ENCODE measurements at places on chromosomes 1 and 21.

- no peak for DNase-seq
These were observed 6.3 kb upstream of the PRDM15 start for GRCh38 chr21:41885341-41886024.

DNA sequence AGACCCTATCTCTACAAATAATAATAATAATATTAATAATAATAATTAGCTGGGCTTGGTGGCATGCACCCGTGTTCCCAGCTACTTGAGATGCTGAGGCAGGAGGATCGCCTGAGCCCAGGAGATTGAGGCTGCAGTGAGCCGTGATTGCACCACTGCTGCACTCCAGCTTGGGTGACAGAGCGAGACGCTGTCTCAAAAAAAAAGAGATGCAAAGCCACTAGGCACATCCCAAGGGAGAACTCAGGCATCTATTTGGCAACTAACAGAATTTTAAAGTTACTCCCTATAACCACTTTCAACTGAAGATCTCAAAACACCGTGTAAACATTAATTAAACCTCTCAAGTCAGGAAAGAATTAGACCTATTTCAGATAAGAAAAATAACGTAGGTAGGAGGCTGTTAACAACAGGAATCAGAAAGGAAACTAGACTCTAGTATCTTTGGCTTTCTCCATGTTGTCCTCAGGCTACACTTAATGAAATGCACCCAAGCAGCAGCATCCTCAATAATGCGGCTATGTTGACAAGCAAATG lies 3.7 kb downstream of the RNF19B start:
- no peak for DNase-seq

DNA sequence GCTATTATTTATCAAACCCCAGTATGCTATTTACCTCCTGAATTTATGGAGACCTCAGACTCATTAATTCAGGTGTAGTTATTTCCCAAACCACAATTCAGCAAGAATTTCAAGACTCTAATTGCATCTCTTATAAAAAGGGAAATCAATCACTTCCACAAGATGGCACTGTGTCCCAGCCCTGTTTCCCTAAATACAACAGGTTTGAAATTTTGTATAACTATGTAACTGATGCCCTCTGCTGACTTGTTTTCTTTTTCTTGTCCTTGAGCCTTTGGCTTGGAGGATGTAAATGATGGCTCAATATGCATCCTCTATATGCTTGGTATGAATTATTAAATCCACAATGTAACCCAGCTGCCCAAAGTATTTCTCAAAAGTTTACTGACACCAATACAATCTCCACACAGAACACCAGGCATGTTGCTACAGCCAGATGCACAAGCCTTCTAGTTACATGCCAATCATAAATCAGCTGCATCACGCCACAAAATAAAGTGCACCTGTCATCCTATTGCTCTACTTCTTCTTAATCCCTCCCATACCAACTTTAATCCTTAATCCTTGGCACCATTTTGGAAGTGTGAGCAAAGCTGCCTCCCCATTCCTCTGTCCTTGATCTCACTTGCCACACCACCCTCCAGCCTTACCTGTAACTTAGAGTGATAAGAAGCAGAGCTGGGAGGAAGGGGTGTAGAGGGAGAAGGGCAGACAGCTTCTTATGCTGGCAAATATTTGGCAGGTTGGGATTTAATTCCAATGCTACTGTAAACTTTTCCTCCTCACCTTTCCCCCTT lies 9.0 kb downstream of the C1orf105 start:
- DNase-seq, result peak; percentile 63

DNA sequence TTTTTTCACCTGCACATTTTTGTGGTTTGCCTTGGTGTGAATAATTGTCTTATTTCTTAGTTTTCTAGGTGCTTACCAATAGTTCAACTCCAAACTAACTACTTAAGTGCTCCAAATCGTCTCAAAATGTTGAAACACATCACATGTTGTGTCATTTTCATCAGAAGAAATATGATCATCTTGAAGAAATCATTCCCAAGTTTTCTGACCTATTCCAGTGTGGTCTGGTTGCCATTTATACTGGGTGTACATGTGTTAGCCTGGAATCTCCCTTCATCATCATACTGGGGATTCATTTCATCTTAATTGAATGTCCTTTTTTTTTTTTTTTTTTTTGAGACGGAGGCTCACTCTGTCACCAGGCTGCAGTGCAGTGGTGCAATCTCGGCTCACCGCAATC lies 67.0 kb downstream of the EIF2B3 start:
- DNase-seq, result no peak

- no peak for DNase-seq
These were observed 261.7 kb downstream of the TM2D1 start for GRCh38 chr1:61463220-61463619.
